ENCODE measurements at places on chromosomes 1 and 21.

GRCh38 chr1:190906206-190906725 lies 428.6 kb upstream of the BRINP3 start:
- DNase-seq = no peak

DNA sequence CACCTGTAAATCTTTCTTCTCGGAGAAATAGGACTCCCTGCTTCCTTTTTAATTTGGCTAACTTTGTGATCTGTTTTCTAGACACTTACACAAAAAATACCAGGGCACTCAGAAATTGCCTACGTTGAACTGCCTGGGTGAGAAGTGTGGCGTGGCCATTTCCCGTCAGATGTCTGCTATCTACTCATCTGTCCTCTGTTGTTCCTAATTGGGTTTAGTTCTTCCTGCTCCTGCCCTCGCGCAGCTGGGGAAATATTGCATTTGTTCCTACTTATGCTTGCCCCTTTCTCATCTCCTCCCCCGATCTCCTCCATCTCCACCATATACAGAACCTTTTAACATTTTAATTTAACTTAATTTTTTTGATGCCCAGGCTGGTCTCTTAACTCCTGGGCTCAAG lies 55.1 kb downstream of the CD58 start:
- DNase-seq = peak; percentile 30

DNA sequence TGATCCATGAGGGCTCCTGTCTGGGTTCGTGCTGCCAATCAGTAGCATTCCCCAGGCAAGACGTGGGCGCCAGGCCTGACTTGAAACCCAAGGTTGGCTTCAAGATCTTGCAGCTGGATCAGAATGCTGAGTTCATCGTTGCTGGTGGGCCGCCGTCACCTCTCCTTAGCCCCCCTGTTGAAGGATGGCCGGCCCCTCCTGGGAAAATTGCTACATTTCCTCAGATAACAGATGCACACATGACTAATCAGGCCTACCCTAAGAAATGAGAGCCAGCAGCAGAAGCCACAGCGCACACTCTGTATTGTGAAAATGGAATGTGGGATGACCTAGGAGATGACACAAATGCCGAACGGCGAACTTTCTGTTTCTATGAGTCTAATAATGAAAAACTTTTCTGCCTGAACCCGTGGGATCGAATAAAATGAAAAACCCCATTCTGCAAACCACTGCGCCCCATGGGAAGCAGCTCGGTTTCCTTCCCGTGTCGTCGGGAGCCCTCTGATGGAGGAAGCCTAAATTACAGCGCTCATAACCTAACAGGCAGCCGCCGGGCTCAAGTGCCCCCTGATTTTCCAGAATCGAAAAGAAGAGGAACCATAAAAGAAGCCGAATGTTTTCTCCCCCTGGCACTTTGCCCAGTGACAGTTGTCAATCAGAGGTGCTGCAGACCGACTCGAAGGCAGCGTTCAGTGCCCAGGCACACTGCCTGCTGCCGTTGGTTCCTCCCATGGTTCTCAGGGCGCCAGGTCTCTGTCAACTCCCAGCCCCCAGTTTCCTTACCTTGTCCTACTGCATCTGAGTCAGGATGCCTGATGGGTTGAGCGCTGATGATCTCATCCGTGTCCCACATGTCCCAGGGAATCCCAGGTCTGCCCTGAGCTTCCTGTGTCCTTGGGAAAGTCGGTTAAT lies 38.2 kb upstream of the H6PD start:
- DNase-seq = peak; percentile 42

- no peak for DNase-seq
These were observed 31.9 kb downstream of the SLC1A7 start for GRCh38 chr1:53110370-53111072.

DNA sequence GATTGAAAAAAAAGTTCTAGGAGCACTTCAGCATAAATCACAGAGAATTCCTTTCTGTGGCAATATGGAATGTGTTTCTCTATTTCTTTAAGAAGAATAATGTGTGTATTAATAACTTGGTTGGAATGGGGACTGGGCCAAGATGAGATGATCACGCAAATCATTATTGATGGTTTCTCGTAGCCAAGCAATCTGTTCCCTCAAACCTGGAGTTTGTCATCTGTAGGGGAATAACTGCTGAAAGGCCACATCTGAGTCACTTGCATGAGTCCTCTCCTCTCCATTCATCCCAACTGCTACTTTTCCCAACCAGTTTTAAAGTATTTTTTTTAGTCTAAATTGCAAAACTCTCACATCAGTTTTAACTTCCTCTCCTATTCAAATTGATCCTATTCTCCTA lies 480.4 kb downstream of the PLPP3 start:
- no peak for DNase-seq
